Iris pigment epithelial cell (primary cell): ENCODE measurements at places on chromosomes 13 and 19.
A peak's percentile ranks its signal among the peaks of the same experiment; 100 is the strongest.

DNA sequence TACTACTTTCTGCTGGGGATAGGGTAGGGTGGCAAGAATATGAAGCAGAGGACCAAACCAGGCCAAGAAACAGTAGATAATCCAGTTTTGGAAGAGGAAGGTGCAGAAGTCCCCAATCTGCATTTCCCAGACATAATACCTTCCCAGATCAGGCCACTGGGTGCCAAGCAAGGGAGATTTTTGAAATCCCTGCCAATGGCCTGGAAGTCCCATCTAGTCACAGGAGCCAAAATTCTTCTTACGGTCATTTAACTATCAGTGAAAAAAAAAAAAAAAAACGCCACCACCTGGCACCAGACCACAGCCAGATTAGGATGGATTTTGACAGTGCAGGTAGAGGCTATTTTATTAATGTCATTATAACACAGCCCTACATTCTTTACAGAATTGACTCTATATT lies 57.8 kb downstream of the ZC3H13 start:
- DNase-seq, result no peak

GRCh38 chr19:48400018-48400742 lies 6.7 kb downstream of the GRIN2D start:
- DNase-seq, result peak; percentile 89

DNA sequence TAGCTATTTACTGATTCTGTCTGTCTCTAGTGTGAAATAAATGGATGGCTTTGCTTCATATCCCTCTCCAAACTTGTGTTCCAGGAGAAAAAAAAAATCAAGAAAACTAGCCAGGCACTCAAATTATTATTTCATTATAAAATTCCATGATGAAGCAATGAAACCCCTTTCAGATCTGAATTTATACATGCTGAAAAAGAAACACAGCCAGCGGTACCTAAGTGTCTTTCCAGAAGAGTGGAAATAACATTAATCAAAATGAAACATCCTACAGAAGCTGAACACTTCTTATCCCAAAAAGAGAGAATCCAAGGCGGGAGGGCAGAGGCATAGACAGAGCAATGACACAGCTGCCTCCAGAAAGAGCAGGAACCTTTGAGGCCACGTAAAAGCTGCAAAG lies 15.9 kb downstream of the ENOX1 start:
- DNase-seq, result no peak

- DNase-seq, result peak; percentile 6
Observed at GRCh38 chr13:93502987-93503615, 276.5 kb downstream of the GPC6 start.

DNA sequence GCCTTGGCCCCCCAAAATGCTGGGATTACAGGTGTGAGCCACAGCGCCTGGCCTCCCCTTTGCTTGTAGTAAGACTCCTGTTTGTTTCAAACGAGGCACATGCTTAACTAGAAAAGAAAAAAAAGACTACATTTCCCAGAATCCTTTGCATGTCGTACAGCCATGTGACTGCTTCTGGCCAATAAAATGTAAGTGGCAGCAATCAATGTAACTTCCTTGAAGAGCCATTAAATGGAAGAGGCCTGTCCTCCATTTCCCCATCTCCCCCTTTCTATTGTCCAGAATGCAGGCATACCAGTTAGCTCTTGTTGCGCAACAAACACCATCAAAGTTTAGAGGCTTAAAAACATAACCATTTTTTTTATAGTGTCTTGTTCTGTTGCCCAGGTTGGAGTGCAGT lies 10.4 kb upstream of the GPR32 start:
- DNase-seq, result peak; percentile 54

- no peak for DNase-seq
Observed at GRCh38 chr13:110257408-110257807, 49.5 kb downstream of the COL4A1 start.

DNA sequence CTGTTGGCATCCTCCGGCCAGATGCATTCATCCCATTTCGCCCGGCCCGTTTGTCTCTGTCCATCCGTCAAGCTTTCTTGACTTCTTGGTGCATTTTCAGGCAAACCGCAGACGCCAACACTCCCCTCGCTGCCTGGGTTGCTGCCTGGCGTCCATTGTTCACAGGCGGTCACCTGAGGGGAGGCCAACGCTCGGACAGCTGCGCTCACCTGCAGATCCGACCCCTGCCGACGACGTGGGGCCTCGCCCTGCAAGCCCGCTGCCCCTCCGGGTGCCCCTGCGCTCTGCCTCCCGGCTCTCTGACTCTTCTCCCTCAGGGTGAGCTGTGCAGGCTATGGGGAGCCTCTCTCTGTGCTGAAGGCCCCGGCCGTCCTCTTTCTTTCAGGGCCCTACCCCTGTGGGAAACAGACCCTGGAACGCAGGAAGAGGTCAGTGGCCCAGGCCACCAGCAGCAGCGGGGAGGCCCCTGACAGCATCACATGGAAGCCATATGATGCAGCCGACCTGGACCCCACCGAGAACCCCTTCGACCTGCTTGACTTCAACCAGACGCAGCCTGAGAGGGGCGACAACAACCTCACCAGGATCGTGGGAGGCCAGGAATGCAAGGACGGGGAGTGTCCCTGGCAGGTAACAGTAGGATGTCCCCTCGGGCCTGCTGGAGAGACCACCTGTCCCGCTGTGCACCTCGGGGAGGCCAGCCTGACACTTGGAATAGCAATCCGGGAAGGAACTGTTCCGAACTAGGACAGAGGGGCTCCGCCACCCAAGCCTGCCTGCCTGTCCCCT lies 14.8 kb upstream of the PROZ start:
- DNase-seq, result no peak

DNA sequence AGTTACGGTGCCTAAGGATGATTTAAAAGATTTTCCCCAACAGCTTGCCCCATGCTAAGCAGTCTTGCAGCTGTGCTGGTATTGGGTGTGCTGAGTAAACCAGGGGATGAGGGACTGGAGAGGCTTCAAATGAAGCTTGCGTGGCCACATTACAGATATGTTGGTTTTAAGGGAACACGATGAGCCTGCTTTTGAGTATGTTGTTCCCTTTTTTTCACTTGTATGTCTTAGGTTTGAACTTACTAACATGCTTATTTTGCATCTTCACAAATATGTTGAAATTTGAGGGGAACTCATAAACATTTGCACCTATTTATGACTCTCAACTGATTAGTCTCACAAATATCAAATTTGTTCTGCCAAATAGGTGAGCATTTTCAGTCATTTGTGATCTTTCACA lies 2.0 kb upstream of the IL17D start:
- no peak for DNase-seq

DNA sequence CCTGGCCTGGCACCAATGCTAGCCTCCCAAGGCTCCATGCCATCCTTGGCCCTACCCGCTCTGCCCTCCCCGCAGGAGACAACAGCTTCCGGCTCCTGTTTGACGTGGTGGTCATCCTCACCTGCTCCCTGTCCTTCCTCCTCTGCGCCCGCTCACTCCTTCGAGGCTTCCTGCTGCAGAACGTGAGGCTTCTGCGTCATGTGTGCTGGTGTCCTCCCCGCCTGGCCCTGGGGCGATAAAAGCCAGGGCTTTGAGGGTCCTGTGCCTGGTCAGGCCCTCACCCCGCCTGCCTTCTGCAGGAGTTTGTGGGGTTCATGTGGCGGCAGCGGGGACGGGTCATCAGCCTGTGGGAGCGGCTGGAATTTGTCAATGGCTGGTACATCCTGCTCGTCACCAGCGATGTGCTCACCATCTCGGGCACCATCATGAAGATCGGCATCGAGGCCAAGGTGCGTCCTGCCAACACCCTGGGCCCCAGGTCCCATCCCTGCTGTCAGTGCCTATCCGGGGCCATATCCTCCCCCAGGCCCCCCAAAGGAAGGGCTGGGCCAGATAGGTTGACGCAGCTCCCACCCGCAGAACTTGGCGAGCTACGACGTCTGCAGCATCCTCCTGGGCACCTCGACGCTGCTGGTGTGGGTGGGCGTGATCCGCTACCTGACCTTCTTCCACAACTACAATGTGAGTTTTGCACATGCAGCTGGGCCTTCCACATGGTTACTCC lies 6.3 kb downstream of the MCOLN1 start:
- DNase-seq, result no peak

DNA sequence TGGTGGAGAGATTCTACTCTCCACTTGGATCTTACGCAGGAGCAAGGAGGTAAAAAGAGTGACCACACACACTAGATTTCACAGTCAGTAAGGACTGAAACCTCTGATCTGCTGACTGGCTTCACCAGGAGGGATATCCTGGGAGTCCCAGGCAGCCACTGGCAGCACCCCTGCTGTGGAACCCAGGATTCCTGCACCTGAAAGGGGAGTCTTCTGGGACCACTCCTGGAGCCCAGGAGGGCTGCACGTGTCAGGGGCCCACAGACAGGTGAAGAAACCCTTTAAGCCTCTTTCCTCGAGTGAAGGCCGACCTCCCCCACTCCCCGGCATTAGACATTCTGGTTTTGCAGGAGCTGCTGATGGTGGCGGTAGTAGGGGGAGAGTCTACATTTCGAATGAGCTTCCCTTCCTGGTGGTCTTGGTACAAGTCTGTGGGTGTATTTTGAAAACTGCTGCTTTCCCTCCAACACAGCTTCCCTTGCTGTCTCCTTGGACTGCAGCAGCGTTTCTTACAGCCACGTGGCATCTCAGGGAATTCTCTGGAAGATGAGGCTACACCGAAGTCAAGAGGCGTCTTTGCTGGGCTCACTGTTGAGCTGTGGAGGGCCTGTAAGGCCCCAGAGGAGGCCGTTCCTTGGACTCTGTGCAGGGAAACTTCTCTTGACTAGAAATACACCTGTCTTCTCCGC lies 62.6 kb downstream of the ALOX5AP start:
- no peak for DNase-seq

- DNase-seq, result no peak
Observed at GRCh38 chr13:32903720-32904119, 112.5 kb upstream of the KL start.

- DNase-seq, result no peak
Observed at GRCh38 chr13:31653730-31654129, 85.6 kb upstream of the RXFP2 start.

DNA sequence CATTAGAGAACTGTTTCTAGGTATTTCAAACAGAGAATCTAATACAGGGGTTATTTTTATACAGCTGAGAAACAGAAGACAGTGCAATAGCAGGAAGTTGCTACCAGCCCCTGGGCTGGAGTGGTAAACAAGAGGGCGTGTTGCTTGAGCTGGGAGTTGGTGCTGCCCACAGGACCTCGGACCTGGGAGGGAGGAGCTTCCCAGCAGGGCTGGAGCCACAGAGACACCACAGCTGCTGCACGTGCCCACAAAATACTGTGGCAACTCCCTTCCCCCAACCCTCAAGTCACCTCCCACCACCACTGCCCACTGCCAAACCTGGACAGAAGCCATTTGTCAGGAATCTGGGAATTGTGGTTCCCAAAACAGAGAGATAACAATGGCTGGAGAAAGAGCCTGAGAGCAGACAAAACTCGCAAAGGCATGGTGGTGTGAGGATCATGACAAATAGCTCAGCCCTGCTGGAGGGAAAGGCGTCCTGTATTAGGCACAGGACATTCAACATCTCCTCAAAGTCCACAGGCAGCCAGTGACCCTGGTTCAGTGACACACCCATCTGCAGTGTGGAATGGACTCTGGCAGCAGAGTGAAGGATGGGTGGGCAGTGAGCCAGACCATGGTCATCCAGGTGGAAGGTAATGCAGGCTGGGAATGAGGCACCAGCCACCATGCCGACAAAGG lies 57.2 kb downstream of the SPATA13 start:
- no peak for DNase-seq

DNA sequence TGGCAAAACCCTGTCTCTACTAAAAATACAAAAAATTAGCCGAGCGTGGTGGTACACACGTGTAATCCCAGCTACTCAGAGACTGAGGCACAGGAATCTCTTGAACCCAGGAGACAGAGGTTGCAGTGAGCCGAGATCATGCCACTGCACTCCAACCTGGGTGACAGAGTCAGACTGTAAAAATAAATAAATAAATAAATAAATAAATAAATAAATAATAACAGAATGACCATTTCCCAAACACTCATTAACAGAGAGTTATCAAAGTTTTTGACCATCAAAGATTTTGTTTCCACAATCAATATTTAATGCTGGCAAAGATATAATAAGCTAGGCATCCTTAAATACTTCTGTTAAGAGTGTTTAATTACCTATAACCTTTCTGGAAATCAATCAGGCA lies 299.4 kb downstream of the KCTD12 start:
- no peak for DNase-seq

DNA sequence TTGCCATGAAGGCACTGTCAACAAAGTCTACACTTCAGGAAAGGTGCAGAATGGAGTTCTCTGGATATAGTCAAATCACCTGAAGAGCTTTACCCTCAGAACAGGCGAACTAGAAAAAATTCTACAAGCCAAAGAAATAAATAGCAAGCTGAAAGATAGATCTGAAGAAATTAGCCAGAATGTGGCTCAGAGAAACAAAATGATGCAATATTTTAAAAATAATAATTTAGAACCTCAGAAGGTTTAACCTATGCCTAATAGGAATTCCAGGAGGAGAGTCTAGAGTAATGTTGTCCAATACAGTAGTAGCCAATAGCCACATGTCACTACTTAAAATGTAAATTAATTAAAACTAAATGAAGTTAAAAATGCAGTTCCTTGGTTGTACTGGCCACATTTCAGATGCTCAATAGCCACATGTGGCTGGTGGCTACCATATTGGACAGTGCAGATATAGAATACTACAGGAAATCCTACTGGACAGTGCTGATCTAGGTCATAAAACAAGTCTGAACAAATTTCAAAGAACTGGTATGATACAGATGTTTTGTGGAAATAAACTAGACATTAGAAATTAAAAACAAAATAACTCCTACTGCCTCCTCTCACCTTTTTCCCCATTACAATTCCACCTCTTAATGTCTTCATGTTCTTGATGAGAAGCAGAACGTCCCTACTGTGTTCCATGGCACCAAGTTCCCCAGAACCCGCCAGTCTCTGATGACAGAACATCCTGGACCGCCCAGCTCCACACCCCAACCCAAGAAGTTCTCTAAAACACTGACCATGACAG lies 679 bp upstream of the CDADC1 start:
- DNase-seq, result peak; percentile 5

DNA sequence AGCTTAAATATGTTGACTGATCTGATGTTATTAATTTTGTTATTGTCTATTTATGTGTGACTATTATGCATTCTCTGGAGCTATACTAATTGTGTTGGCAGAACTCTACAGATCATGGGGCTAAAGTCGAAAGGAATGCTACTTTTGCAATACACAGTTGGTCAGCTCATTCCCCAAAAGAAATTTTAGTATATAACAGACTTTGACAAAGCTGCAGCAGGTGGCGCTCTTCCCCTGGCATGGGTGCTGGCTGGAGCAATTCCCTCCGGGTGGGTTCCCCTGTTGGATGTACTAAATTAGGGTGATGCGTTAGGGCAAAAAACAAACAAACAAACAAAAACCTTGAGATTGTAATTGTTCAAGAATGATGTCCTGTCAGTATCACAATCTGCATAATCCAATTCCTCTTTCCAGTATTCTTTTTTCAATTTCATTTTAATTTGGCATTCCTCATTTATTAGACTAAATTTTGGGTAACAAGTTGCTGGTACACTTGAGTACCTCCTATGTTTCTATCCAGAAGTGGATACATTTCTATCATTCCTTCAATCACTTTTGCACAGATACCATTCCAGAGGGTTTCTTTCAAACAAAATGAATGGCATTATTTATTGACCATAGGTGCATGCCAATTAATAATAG lies 322.8 kb upstream of the EDNRB start:
- DNase-seq, result peak; percentile 33

- no peak for DNase-seq
Observed at GRCh38 chr13:51240958-51241357, 18.8 kb downstream of the FAM124A start.
